ENCODE measurements at places on chromosomes 13 and 19.

- no peak for DNase-seq
Observed at GRCh38 chr13:109971456-109972090, 185.2 kb upstream of the IRS2 start.

GRCh38 chr13:99083981-99084380, 106.1 kb upstream of the DOCK9 start:
- DNase-seq: no peak

DNA sequence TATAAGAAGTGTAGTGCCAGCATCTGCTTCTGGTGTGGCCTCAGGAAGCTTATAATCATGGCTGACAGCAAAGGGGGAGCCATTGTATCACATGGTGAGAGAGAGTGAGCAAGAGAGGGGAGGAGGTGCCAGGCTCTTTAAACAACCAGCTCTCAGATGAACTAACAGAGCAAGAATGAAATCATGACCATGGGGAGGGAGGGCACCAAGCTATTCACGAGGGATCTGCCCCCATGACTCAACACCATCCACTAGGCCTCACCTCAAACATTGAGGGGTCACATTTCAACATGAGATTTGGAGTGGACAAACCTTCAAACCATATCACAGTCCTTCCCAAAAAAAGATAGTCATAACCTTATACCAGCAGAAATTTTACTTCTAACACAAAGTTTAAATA, 174.0 kb downstream of the GPC5 start:
- no peak for DNase-seq

GRCh38 chr13:95605448-95606125, 38.9 kb downstream of the DZIP1 start:
- DNase-seq: no peak

All from KBM-7 (cell line).